ENCODE measurements at places on chromosomes 3 and 15.

- no peak for DNase-seq
Observed at GRCh38 chr3:39637807-39638206, 170.3 kb downstream of the MOBP start.

- DNase-seq, result no peak
Observed at GRCh38 chr15:58606577-58607080, 142.9 kb downstream of the ADAM10 start.

DNA sequence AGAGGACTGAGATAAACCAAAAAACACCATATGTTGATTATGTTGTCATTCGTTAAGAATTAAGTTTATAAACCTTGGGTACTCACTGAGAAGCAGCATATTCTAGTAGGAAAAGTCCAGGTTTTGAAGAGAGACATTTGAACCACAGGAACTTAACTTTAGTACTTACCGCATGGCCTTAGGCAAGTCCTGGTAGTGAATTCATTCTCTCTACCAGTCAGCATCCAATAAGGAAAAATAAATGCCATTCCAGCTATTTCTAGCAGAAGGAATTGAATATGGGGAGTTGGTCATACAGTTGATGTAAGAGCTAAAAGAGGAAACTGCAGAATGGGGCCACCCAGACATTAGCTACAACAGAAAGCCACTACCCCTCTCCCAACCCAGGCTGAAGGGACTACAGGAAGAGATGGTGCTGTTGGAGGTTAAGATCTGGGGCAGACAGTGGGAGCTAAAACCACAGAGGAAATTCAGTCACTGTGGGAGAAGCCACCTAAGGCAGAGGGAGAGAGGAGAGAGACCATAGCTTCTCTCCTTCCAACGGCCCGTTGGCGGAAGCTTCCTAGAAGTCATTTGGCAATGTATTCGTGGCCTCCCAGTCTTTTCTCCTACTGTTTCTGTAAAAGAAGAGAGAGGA lies 133.8 kb upstream of the RARB start:
- no peak for DNase-seq

GRCh38 chr3:17945799-17946399 lies 203.5 kb upstream of the TBC1D5 start:
- no peak for DNase-seq

DNA sequence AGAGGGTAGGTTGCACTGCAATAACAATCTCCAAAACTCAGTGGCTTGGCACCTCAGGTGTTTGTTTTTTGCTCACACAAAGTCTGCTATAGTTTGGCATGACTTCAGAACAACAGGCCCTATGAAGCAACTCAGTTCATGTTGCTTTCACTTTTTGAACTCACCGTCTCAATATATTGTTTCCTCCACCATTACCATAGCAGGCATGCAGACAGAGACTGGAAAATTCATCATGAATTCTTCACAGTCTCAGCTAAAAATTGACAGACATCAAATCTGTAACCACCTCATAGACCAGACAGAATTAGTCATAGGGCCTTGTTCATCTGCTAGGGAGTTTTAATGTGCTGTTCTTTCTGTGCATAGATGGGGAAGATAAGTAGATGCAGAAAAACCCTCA lies 161.4 kb upstream of the POU1F1 start:
- DNase-seq, result no peak

DNA sequence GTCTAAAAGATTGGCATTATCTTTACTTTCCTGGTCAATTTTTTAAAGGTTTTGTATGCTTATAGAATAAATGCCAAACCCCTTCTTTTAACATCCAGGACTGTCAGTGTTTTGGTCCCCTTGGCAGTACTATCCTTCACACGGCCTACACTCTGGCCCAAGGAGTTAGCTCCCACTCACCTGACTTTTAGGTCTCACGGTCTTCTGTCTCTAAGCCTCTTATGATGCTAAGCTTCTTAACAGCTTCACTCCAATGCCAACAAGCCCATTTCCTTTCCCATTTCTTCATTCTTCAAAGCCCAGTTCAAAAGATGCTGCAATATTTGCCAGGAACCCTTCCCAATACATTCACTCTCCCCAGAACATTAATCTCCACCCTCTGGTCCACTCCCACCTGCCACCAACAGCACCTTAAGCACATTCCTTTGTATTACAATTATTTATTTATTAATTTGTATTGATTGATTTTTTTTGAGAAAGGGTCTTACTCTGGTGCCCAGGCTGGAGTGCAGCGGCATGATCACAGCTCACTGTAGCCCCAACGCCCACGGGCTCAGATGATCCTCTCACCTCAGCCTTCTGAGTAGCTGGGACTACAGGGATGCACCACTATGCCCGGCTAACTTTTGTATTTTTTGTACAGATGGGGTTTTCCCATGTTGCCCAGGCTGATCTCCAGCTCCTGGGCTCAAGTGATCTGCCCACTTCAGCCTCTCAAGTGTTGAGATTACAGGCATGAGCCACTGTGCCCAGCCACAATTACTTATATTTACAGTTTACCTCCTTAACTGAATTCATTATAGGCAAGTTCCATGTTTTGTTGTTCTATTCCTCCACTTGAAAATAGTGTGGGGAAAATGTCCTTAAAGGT lies 27.8 kb downstream of the IFT80 start:
- no peak for DNase-seq
